Activated T-cell treated with anti-CD3 and anti-CD28 coated beads, Interleukin-2, amount 50 U/mL, for 72 hours (primary cell): ENCODE measurements at places on chromosomes 4 and X. TPM values are rescaled to one million over a fixed set of nuclear protein-coding genes. Genes with fewer than 3 reads are reported as not detected.
A peak's percentile ranks its signal among the peaks of the same experiment; 100 is the strongest.

Gene AR
- 0.07 TPM for total RNA-seq

Gene SATL1
- not detected for total RNA-seq

Gene GLOD5
- not detected for total RNA-seq

Gene LNX1
- 0.46 TPM for total RNA-seq

Gene SLC6A14
- not detected for total RNA-seq

Gene OTUD5
- 123 TPM for total RNA-seq

Gene HSD17B10
- 90.3 TPM for total RNA-seq

Gene SRD5A3
- total RNA-seq = 30.0 TPM

DNA sequence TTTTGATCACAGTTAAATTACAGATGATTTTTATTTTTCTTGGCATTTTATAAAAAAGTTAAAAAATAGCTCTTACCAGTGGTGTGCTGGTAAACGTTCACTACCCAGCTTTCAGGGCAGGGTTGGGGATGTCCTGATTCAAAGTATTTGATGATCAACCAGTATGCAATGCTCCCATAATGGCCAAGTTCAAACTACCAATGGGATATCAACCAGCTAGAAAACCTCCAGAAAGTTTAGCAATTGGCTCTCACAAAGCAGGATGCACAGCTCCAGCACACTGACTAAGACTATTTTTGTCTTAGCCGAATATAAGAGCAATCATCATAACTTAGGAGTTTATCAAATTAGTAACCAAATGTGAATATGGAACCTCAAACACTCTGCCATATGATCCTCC, 108.0 kb upstream of the PDE5A start:
- no peak for DNase-seq

DNA sequence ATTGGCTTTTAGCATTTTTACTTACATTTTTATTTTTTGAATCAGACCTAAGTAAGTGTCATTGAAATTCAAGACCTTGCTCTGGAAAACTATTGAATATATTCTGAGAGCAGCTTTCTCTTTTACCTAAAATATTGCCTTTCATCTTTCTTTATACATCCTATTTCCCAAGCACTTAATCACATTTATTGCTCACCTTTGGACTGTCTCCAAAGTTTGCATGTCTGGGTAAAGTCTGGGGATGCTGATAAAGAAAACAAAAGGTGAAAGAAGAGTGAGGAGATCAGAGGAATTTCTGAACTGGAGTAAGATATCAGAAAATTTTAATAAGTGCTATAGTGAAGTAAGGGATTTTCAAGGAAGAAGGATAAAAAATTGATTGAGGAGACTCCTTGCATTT, 308.5 kb upstream of the AADAT start:
- DNase-seq = no peak

GRCh38 chrX:133789829-133790228, 195.6 kb downstream of the GPC3 start:
- no peak for DNase-seq

- DNase-seq = no peak
Observed at GRCh38 chrX:10064736-10065135, 92.0 kb upstream of the CLCN4 start.

- no peak for DNase-seq
Observed at GRCh38 chr4:100907465-100908454, 389.9 kb upstream of the EMCN start.

DNA sequence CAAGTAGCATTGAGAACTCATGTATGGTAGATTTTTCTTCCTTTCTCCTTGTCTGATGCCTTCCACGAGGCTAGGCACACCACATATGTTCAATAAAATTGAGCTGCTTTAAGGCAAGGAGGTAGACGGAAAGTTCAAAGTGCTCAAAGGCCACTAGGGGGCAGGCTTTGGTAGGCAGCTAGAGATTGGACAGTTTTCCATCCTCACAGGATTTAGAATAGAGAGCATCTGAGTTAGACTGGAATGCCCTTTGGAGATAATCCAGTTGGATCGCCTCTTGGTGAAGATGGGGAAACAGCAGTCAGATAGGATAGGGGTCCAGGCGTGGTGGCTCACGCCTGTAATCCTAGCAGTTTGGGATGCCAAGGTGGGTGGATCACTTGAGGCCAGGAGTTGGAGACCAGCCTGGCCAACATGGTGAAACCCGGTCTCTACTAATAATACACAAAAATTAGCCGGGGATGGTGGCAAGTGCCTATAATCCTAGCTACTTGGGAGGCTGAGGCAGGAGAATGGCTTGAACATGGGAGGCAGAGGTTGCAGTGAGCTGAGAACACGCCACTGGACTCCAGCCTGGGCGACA, 30.4 kb downstream of the ELF4 start:
- DNase-seq = peak; percentile 58

DNA sequence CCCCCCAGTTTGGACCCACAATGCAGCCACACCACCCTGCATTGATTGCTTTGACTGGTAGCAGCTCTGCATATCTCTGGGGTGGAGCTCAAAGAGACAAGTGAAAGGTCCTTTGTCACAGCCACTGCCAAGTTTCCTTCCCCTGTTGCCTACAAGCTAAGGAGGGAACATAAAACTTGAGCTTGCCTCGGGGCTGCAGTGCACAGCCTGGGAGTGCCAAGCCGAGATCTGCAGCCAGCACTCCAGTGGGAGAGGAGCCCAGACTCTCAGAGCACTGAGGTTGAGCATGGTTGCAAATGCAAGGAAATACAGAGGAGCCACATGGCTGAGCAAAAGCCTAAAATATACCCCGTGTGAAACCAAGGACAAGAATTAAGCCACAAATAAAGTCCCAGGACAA, 142.2 kb downstream of the DKK2 start:
- no peak for DNase-seq

GRCh38 chrX:70554081-70554480, 109.4 kb downstream of the DLG3 start:
- no peak for DNase-seq

GRCh38 chr4:61812171-61812570, 612.0 kb downstream of the ADGRL3 start:
- no peak for DNase-seq

DNA sequence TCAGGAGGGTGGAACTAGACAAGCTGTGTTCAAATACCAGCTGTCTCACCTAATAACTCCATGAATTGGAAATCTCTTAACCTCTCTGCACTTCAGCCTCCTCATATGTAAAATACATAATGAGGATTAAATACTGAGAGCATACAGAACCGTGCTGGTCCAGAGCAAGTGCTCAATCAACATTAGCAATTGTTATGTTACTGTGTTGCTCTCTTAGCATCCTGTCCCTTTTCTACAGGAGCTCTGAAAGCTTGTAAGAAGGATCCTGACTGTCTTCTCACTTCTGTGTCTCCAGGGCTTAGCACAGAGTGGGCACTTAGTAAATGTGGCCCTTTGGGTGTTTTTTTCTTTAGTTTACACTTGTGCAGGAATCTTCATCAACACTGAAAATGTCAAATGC, 1456.1 kb upstream of the IGFBP7 start:
- DNase-seq = no peak

DNA sequence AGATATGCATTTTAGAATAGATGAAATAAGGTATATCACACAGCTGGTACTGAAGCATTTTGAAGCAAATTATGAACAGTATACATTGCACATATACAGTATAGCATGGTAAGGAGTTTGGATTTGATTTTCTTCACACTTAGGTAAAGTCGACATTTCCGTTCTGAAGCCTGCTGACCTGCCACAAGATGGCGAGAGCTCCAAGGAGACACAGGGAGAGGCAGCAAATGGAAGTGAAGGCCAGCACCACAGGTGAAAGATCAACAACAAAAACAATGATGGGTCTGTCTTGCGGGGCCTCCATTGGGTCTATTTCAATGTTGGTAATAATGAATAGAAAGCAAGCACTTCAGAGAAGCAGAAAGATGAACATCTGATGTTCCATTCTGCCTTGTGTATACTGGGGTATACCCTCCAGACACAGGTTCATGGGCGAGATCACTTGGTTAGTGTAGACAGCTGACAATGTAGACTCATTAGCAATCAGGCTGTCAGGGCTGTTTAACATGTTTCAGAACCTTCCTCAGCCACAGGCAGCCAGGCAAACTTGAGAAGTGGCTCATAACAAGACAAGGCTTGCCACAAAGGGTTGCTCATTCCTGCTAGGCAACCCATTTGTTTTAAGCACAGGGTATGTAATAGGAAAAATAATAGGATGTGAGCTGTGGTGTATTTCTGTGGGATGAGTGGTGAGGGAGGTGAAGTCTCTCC, 21.4 kb upstream of the NOX1 start:
- peak; percentile 19 for DNase-seq

GRCh38 chr4:169407217-169407845, 136.6 kb upstream of the SH3RF1 start:
- no peak for DNase-seq

- DNase-seq = no peak
Observed at GRCh38 chr4:37232315-37232714, 12.2 kb upstream of the NWD2 start.

DNA sequence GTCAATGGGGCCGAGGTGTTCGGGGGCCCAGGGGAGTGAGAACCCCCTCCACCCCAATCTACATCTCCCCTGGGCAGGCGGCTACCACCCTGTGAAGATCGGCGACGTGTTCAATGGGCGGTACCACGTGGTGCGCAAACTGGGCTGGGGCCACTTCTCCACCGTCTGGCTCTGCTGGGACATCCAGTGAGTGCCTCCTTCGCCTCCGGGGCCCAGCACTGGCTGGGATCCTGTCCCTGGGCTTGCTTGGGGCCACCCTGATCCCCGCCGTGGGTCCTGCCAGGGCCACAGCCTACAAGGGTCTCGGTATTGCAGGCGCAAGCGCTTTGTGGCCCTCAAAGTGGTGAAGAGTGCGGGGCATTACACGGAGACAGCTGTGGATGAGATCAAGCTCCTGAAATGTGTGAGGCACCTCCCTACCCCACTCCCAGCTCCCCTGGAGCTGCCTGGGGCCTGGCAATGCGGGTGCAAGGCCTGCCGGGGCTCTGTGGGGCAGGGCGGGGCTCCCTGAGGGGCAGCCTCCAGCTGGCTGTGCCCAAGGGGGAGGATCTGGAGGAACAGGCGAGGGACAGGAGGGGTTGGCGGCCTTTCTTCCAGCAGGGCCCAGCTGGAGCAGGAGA, 697 bp downstream of the SRPK3 start:
- DNase-seq = no peak

GRCh38 chr4:113732967-113733527, 28.5 kb downstream of the CAMK2D start:
- DNase-seq = no peak

DNA sequence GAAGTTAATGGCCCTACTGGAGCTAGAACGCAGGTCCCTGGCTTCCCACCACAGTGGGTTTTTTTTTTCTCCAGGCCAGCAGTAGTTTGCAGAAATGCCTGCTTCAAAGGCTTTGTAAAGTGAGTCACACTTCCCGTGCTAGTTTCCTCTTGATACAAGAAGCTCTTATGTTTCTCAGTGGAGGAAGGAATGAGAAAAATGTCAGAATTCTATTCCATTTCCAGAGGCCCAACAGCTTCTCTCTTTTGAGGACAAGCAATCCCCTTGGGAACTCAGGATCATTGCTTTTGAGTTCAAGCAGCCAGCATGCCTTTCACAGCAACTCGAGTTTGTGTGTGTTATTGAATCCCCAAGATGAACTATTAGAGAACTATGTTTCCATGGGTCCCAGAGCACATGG, 134.3 kb downstream of the GUCY2F start:
- no peak for DNase-seq

DNA sequence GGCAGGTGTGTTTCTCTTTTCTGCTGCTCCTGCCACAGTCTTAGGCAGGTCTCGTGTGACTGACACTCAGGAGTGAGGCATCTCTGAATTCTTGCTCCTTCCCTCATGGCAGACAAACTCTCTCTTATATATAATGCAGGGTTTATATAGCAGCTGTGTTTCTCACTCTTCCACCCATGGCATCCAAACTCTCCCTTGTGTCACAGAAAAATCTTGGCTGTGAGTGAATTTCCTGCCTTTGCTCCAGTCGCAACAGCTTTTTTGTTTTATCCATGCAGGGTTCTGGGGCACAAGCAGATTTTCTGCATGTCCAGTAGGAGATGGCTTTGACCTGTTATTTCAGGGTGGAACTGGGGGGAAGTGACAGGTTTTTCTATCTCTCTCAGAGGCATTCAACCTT, 1275.5 kb downstream of the ADGRL3 start:
- DNase-seq = no peak

- no peak for DNase-seq
Observed at GRCh38 chr4:173214661-173215060, 46.0 kb downstream of the GALNT7 start.

- no peak for DNase-seq
Observed at GRCh38 chr4:7021930-7022664, 21.1 kb upstream of the TADA2B start.

DNA sequence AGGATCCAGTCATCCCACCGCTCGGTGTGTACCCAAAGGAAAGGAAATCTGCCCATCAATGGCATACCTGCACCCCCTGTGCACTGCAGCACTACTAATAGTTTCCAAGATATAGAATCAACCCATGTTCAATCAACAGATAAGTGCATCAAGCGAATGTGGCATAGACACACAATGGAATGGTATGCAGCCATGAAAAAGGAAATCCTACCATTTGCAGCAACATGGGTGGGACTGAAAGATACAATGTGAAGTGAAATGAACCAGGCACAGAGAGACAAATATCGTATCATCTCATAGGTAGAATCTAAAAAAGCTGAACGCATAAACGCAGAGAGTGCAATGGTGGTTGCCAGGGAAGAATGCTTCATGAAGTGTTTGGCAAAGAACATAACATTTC, 42.5 kb downstream of the DHRSX start:
- no peak for DNase-seq

DNA sequence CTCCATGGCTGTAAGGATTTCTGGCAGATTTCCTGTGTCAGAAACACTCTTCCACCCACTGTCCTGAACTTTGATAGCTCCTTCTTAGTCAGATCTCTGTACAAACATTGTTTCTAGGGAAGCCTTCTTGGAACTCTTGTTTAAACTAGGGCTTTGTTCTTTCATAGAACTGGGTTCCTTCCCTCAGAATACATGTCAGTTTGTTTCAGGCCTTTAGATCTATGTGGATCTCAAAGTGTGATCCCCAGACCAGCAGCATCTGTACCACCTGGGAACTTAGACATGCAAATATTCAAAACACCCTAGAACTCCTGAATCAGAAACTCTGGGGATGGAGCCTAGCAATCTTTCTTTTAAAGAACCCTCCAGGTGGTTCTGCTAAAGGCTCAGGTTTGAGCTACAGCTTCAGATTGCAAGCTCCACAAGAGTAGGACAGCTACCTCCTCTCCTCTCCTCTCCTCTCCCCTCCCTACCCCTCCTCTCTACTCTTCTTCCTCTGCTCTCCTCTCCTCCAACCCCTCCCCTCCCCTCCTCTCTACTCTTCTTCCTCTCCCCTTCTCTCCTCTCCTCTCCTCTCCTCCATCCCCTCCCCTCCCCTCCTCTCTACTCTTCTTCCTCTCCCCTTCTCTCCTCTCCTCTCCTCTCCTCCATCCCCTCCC, 12.7 kb downstream of the RASSF6 start:
- no peak for DNase-seq

DNA sequence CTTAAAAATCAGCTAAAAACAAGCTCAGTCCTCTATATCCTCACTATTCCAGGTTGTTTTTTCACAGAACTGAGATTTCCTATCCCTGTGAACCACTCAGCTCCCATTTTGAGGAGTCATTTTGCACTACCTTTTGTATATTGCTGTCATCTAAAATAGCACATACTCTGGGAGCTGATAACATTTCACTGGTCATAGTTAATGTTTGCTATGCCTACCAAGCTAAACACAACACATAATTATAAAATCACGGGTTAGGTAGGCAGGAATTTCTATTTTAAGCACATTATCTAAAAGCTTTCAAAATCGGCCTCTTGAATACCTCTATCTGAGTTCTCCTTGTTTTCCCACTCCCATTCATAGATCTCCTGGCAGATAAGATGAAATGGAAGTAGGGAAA, 882.0 kb upstream of the INTU start:
- DNase-seq = no peak

GRCh38 chr4:185090592-185090991, 52.5 kb upstream of the SLC25A4 start:
- no peak for DNase-seq
